ENCODE measurements at places on chromosomes 11 and 22.
A peak's percentile ranks its signal among the peaks of the same experiment; 100 is the strongest.

GRCh38 chr11:98409069-98409468 is 611.7 kb upstream of the CNTN5 start:
- DNase-seq = no peak

- no peak for DNase-seq
Observed at GRCh38 chr11:2561696-2562581, 117.1 kb downstream of the KCNQ1 start.

DNA sequence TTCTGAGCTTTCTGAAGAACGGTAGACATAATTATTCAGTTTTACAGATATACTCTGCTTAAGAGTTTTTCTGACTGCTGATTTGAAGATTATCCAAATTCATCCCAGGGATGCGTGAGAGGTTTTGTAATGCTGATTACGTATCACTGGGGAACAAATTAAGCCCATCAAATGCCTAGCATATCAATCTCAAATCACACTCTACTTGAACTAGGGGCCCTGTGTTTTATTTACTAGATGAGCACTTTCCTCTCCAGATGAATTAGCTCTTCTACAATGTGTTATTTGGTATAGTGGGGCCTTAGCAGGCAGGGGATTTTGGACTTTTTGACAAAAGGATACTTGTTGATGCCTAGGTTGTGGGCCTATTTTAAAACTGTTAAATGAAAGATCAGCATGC is 177.9 kb downstream of the JRKL start:
- no peak for DNase-seq

DNA sequence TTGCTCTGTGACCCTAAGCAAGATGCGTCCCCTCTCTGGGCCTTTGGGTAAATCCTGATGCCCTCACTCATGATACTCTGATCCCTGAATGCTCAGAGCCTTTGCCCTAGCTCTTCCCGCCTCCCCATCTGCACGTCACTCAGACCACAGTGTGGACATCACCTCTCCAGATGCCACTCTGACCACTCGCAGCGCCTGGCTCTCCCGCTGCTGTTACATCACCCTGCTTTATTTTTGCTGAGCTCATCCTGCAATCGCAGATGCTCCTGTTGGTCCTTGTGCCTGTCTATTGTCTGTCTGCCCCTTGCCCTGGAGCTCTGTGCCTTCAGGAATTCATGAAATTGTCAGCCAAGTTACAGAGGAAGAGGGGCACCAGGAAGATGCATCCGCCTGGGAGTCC is 5.5 kb downstream of the OSM start:
- no peak for DNase-seq

DNA sequence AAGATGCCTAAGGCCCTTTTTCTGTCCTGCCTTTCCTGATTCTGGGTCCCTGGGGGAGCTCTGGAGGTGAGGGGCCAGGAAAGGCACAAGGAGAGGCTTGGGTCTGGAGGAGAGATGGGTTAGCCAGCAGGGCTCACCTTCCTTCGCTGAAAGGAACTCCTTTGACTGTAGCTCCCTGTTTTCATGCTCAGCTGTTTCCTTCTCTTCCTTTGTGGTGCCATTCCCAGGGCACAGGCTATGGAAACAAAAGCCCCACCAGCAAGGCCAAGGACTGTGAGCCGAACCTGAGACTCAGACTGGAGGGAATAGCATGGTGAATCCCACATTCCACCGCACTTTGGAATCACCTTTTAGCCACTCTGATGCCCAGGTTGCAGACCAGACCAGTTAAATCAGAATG is 10.5 kb downstream of the SLC43A3 start:
- no peak for DNase-seq

DNA sequence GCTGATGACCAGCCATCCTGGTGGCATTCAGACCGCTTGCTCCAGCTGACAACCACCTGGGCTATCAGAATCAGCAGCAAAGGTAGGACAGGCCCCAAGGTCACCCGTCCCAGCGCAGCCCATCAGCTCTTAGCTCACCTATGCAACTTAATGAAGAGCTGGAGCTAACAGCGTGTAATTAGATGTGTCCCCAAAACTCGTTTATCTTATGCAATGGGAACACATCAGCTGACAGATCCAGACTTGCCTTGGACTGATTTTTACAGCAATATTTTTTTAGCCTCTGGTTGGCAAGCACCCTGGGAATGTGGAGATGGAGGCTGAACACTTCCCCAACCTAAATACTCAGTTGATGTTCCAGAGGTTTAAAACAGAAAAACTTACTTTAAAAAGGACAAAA is 76.0 kb downstream of the PACSIN2 start:
- DNase-seq = no peak

DNA sequence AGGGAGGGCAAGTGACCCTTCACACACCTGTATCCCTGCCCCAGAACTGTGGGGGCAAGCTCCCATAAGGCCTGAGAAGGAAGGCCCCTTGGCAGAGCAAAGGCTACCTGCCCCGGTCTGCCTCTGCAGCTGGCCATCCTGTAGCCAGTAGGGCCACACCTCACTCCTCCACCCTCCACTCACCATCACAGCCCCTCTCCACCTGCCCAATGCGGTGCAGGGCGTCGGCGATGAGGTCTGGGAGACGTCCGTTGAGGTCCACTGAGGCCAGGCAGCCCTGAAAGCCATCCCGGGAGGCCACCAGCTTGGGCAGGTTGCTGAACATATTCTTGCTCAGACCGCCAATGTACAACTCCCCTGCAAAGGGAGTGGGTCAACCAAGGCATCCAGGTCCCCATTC is 57.5 kb downstream of the SLC22A12 start:
- DNase-seq = no peak

DNA sequence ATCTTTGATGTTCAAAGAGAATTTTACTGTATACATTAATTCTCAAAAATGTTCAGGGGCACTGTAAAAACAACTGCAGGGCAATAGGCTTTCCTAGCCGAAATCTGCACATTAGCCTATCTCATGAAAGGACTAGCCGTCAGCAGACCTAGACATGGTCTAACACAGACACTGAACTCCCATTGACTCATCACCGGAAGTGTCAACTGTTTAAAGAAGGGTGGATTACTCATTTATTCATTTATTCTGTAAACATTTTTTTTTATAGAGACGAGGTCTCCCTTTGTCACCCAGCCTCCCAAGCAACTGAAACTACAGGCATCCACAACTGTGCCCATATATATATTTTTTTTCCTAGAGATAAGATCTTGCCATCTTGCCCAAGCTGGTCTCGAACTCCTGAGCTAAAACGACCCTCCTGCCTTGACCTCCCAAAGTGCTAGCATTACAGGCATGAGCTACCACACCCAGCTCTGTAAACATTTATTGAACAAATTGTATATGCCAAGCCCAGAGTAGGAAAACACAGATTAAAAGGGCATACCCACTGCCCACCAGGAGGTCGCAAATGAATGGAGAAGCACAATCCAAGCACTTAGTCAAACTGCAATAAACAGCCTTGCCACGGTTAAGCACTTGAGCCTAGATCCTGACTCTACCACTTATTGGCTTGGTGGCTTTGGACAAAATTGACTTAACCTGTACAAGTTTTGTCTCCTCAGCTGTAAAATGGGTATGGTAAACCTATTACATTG is 26.6 kb downstream of the RAB30 start:
- no peak for DNase-seq

DNA sequence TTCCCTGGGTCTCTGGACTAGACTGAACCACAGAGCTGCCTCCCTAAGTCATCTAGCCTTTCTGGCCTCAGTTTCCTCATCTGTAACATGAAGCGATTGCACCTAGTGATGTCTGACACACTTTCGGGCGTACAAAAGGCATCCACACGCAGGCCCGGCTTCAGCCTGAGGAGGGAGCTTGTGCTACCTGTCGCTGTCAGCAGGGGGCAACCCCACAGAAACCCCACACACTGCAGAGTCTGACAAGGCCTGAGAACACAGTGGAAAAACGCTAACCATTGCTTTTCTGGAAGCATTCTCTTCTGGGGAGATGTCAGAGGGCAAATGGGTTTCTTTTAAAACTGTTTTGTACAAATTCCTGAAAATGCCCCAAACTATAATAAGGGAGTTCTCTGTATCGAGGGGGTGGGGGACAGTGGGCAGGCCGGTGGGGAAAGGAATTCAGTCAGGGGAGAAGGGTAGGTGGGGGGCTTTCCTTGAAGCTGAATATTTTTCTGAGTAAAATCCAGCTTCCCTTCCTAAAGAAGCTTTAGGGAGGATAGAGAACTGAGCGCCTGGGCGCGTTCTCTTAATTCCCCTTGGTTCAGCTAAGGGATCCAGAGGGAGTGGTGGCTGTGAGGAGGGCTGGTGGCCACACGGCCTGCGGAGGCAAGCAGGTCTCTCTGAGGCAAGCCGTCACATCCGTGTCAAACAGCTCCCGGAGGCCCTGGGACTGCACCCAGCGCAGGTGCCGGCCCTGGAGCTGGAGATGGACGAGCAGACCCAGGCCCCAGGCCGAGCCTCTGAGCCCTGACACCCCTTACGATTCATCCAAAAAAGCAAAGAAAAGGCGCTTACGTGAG is 533 bp downstream of the ELF5 start:
- no peak for DNase-seq

- no peak for DNase-seq
Observed at GRCh38 chr11:88305430-88305829, 32.1 kb downstream of the CTSC start.

DNA sequence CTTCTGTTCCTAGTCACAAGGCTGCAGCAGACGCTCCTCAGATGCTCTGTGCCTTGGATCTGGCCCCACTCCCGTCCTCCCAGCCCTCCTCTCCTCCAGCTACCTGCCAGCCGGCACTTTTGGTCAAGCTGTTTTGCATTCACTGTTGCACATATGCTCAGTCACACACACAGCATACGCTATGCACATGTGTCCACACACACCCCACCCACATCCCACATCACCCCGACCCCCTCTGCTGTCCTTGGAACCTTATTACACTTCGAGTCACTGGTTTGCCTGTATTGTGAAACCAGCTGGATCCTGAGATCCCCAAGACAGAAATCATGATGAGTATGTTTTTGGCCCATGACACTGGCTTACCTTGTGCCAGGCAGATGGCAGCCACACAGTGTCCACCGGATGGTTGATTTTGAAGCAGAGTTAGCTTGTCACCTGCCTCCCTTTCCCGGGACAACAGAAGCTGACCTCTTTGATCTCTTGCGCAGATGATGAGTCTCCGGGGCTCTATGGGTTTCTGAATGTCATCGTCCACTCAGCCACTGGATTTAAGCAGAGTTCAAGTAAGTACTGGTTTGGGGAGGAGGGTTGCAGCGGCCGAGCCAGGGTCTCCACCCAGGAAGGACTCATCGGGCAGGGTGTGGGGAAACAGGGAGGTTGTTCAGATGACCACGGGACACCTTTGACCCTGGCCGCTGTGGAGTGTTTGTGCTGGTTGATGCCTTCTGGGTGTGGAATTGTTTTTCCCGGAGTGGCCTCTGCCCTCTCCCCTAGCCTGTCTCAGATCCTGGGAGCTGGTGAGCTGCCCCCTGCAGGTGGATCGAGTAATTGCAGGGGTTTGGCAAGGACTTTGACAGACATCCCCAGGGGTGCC is 109.8 kb downstream of the BCR start:
- DNase-seq = no peak

- DNase-seq = no peak
Observed at GRCh38 chr11:126160345-126161022, 51.0 kb downstream of the RPUSD4 start.

GRCh38 chr11:8597182-8597581 is 3.2 kb upstream of the STK33 start:
- DNase-seq = peak; percentile 5

GRCh38 chr11:60334005-60334620 is 7.1 kb downstream of the MS4A6E start:
- DNase-seq = peak; percentile 29

GRCh38 chr22:21713428-21714058 is 22.1 kb downstream of the YPEL1 start:
- no peak for DNase-seq

DNA sequence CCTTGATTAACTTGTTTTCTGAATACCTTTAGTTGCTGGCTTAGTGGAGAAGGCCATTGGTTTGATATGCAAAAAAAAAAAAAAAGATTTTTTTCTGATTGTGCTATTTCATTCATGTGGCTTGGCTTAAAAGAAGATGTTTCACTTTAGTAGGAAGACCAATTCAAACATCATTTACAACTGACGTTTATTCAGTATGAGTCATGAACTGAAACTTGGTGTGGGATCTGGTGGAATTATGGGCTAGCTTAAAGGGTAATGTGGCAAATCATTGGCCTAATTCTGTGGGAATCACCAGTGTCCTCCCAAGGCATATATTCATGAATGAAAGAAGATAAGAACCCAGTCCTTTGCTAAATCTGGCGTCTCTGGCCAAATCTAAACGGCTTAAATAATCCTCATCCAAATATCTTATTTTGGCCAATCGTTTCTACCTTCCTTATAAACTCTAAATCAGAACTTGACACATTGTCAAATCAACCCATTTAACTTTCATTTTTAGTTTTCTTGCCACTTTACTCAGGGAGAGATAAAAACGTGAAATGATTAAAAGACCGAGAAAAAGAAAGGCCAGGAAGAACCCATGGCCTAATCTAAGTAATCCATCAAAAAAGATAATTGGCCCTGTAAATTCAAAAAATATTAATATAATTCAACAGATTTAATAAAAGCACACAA is 77.0 kb downstream of the DDIAS start:
- DNase-seq = no peak

GRCh38 chr11:86383041-86383955 is 8.6 kb downstream of the CCDC81 start:
- DNase-seq = no peak

DNA sequence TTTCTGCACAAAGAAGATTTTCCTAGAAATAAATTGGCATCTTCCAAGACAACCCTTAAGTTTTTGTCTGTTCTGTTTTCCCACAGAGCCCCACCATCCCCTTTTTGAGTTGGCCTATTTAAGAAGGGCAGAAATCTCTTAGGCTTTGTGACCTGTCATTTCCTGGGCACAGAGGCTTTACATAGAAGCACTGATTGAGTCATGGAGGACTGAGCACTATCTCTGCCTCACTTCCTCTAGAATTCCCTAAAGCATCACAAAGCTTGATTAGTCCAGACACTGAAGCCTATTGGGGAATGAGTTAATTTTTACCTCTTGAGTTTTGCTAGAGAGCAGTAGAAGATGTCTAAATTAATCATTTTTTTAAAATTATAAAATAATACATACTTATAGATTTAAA is 25.4 kb downstream of the TRIM44 start:
- DNase-seq = no peak

DNA sequence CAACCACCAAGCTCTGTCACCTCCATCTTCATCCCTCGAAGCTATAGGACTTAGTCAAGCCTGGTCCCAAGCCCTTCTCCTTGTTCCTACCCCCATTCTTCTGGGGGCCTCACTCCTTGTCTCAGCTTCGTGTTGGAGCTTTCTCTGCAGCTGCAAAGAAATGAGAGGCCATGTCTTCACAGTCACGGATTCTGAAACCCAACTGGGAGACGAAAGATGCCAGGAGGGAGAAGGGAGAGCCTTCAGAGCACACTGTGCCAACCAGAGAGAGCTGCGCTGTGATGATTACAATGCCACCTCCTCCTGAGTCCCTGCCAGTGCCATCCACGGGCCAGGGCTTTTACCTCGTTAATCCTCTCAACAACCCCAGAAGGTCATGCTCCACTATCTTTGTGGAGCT is 469.3 kb downstream of the TBC1D22A start:
- no peak for DNase-seq
